ENCODE measurements at places on chromosomes 5 and 9.

- no peak for DNase-seq
Measured at GRCh38 chr5:151490627-151491026, 43.2 kb downstream of the SLC36A1 start.

DNA sequence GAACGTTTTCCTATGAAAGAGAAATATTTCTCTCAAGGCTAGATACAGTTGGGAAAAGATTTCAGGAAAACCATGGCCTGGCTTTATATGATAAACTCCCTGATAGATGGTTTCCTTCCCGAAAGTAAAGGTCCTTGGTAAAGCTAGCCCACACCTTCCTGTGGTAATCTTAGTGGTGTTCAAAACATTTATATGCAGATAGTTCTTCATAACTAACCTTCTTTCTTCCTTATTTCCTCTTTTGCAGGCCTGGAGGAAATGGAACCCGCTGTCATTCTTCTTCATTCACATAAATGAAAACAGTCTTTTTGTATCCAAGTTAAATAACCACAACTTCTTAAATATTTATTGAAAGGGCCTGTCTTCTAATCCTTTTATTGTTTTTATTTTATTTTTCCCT is 474.0 kb upstream of the ACTBL2 start:
- DNase-seq, result no peak

GRCh38 chr5:99349787-99350186 is 421.0 kb upstream of the CHD1 start:
- DNase-seq, result no peak

GRCh38 chr9:127195976-127196825 is 68.4 kb upstream of the GARNL3 start:
- no peak for DNase-seq

- no peak for DNase-seq
Measured at GRCh38 chr5:17429353-17429752, 68.7 kb upstream of the TAF11L2 start.

DNA sequence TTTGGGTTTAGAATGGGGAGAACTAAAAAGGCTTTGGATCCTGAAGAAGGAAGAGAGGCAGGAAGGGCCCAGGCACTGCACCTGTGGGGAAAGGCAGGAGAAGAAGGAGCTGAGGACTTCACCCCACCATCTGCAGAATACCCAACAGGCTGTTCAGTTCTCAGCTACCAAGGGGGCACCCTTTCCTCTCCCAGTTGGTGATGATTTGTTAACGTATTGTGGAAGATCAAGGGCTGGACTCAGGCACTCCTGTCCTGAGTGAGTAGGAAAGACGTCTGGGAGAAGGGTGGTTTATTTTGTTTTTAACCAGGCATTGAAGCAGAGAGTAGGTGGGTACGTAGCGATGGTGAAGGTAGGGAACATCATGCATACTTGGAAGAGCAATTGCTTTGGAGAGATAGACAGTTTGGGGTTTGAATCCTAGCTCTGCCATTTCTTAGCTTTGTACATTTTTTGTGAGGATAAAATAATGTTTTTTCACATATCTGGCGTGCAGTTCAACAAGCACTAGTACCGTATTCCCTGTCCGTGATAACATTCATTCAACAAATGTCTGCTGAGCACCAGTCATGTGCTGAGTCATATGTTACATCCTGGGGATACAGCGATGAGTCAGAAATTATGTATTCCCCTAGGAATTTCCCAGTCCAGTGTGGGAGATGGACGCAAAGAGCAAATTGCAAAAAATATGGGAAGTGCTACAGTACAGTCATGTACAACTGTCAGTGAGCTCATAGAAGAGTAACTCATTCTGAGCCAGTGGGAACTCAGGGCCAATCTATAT is 2.1 kb downstream of the MSANTD3 start:
- DNase-seq, result no peak

- no peak for DNase-seq
Measured at GRCh38 chr5:50704730-50705129, 38.3 kb downstream of the PARP8 start.

GRCh38 chr5:73369278-73369677 is 79.3 kb downstream of the FOXD1 start:
- DNase-seq, result no peak

GRCh38 chr5:173642895-173643481 is 26.5 kb upstream of the BOD1 start:
- no peak for DNase-seq

GRCh38 chr9:83425240-83425639 is 113.0 kb downstream of the FRMD3 start:
- DNase-seq, result no peak

GRCh38 chr5:74107899-74108298 is 481.9 kb downstream of the ARHGEF28 start:
- DNase-seq, result no peak

DNA sequence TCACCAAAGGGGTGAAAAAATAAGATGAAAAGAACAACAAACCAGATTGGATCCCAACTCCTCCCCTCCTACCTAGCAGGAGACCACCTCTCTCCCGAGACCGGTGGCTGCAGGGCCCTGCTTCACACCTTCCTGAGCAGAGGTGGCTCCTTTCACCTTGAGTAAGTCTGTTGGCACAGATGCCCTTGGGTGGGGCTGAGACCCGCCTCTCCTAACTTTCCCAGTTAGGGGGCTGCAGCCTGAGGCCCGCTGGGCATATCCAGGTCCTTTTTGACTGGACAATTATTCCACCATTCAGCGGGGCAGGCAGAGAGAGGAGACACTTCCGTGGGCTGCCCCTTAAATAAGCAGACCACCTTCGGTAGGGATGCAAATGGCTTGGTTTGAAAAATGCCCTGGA is 1.3 kb downstream of the SLC25A48 start:
- DNase-seq, result no peak

GRCh38 chr5:113489299-113489698 is 1.0 kb upstream of the MCC start:
- DNase-seq, result no peak

DNA sequence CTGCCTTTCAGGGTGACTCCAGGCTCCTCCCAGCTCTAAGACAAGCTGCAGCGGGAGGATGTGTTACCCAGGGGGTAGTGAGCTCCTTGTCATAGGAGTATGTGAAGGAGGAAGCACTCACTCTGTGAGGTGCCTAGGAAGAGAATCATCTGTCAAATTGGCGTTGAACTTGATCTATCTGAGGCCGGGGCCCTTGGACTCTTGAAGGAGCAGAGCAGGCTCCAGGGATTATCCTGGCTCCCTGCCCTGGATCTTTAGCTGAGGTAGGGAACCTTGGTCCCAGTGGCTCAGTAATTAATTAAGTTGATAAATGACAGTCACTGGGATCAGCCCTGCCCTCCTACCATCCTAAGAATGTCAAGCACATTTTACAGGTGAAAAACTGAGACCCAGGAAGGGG is 15.5 kb downstream of the ADGRD2 start:
- no peak for DNase-seq

- no peak for DNase-seq
Measured at GRCh38 chr9:27385606-27386322, 88.8 kb upstream of the EQTN start.

DNA sequence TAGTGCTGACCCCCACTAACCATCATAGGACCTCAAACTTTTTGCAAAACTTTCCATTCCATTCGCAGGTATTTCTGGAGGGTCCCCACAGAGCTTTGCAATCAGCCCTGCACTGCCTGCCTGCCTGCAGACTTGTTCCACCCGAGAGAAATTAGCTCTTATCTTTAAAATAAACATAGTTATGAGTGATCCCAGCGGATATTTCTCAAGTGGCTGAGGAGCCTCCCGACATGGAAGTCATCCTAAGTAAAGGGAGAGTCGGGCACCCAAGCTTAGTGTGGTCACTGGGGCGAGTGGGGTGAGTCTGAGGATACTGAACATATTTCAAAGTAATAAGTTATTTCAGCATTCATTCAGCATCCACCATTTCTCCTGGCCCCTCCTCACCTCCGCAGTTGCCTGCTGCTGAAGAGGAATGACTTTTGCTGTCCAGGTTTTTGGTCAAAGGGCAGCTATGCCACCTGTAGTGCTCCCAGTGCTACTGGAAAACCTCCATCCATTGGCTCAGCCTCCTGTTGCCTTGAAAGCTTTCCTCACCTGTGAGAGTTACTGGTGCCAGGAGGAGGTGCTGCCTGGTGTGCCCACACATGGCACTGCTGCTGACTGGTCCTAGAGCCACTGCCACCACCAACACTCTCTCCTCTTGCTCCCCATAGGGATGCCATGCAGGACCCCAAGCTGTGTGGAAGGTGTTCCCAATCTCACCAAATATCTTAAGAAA is 89.7 kb upstream of the PCSK1 start:
- DNase-seq, result no peak

DNA sequence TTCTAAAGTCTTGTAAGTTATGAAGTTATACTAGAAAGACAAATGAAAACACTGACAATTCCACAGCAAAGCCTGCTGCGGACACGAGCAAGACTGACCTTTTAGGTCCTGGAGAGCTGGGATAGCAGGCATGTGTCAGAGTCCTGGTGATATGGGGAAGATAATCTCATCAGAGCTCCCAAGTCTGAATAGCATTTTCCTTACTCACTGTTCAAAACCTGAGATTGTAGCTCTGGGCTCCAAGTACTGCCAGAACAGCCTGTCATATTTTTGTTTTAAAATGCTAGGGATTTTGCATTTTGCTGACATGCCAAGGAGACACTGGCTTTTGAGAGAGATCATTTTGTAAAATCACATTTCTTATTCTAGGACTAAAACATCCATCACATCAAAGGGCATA is 90.1 kb downstream of the DRD1 start:
- DNase-seq, result no peak

DNA sequence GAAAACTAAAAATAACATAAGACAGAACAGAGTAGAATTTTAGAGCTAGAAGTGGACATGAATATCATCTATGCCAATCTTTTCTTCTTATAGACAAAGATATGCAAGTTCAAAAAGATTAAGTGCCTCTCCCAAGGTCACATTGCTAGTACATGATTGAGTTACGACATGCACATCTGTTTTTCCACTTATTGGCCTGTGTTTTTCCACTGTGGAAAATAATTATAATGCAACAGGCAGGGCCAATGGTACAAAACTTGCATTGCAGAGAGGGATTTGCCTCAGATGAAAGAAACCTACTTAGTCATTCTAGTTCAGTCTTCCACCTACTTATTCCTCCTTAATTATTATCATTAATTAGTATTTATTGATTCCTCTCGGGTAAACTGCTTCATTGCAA is 407.8 kb upstream of the SGCD start:
- no peak for DNase-seq

DNA sequence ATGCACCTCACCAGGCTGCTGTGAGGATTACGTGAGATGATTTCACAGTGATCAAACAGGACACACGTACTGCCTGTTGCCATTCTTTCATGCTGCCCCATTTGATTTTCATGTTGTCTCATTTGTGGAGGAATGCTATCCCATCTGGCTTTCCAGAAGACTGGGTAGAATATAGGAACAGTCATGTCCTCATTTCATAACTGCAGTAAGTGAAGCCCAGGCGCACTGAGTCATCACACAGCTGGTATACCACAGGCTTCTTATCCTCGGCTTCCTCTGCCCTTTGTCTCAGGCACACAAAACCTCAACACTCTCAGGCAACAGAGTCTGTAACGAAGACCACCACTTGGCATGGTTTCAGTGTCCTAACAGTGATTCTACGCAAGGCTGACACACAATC is 62.3 kb downstream of the LHFPL2 start:
- DNase-seq, result peak; percentile 38

DNA sequence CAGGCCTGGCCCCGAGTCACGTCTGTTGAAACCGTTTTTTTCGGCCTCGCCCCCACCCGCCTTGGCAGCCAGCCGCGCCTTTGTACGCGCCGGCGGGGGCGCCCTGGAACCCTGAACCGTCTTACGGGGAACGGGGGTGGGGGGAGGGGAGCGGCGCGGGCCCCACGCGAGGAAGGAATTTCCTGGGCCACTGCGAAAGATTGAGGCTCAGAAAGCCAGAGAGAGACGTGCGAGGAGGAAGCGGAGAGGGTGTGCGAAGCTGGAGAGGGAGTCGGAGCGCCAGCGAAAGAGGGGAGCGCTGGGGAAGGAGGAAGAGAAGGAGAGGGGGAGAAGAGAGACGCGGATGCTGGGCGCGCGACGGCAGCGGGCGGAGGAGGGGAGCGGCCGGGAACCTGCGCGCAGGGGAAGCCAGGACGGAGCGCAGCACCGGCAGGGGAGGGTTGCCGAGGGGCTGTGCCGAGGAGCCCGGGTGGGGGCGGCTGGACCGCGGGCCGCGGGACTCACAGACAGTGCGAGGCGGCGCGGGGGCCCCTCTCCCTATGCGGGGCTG is 4.6 kb upstream of the PRDM12 start:
- no peak for DNase-seq

GRCh38 chr9:137463931-137464290 is 4.8 kb upstream of the NSMF start:
- no peak for DNase-seq

GRCh38 chr5:126253406-126253805 is 169.8 kb upstream of the GRAMD2B start:
- DNase-seq, result no peak

GRCh38 chr5:141501761-141502160 is 12.9 kb downstream of the PCDHGC5 start:
- no peak for DNase-seq

GRCh38 chr9:109599711-109600110 is 101.6 kb upstream of the PTPN3 start:
- DNase-seq, result no peak

DNA sequence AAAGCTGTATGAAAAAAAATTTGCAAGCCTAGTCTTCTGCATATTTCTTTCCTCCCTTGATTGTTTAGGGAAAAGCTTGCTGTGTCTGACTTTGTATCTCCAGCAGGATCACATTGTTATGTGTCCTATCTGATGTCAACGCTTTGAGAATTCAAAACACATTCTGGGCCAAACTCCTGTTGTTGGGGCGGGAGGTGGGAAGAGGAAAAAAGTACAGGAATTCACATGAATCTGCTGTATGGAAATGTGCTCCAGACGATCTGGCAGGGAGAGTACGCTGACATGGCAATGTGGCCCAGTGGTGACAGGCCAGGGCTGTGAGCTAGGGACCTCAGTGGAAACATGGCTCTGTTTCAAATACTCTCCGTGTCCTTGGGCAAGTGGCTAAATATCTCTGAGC is 87.4 kb upstream of the GNA14 start:
- peak; percentile 36 for DNase-seq

DNA sequence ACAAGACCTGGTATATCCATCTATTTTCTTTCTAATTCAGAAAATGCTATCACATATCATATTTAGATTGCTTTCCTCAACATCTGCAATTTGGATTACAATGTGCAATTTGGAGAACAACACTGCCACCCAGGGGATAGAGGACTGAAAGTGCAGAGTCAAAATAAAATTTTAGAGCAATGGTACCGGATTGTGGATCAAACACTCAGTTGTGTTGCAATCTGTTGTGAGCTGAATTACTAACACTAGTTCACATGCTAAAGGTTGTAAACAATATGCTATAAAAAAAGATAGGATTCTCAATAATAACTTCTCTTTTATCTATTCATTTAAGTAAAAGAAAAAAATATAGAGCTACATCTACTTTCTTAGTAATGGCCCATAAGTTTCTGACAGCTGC is 11.9 kb upstream of the SRFBP1 start:
- DNase-seq, result peak; percentile 69

Measured in hippocampal formation (tissue), 2 donors.